ENCODE measurements at places on chromosomes 7 and 10.

GRCh38 chr7:86454753-86455152, 189.0 kb upstream of the GRM3 start:
- no peak for DNase-seq

DNA sequence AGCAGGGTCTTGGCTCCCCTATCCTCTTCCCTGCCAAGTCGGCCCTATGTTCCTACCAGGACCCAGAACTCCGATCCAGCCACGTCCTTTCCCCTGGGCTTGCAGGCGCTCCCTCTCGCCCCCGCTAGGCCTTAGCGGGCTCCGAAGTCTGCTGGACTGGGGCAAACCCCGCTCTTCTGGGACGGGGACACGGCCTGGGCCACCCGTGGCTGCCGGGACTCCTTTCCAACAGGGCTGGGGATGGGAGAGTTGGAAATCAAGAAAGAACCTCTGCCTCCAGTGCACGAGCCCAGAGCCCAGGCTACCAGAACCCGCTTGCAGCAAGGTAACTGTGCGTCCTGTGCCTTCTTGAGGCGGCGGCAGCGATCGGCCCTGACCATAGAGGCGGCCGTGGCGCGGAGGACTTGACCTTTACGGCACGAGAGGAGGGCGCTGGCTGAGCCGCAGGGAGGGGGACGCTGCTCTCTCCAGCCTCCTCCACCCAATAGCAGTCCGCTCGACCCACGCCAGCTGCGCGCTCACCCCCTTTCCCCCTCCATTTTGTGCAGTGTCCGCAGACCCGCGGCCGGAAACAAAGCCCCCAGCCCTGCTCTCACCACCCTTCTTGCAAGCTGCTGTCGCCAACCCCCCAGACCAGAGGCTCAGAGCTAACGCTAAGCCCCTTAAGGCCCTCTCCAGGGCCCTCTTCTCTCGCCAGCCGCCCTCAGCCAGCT, 7.0 kb upstream of the HOXA11 start:
- DNase-seq, result no peak

- DNase-seq, result no peak
Measured at GRCh38 chr10:121437596-121437995, 160.6 kb downstream of the FGFR2 start.

GRCh38 chr7:26507108-26507987, 215.7 kb downstream of the SNX10 start:
- no peak for DNase-seq

DNA sequence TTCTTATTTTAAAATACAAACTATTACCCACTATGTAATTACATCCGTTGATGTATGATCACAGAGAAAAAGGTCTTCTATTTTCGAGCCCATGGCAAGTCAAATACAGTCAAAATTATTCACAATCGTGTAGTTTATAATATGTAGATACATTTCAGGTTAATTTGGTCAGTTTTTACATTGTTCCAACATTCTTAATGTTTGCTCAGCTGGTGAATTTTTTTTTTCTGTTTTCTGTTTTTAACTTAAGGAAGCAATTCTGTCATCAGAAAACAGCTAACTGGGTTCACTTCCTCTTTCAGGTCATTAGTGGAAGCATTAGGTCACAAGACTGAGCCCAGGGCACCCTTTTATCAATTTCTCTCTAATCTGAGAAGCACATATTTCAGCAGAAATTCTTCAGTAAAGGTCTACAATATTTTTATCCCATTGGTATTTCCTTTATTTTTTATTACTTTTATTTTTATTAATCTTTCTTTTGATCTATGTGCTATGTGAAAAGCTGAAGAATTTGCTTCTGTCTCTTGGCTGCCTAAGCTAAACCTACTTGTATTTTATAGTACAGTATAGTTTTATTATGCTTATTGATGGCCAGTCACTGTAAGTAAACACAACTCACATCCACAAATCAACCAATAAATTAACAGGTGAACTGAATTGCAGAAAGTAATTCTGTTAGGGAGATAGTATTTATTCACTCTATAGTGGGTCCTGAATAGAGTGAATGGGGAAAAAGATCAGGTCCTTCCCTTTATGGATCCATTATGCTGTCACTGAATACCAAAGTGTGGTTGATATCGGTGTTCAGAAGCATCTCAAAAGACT, 84.6 kb downstream of the ICA1 start:
- no peak for DNase-seq

GRCh38 chr10:15113766-15114165, 16.6 kb downstream of the RPP38 start:
- DNase-seq, result no peak

- no peak for DNase-seq
Measured at GRCh38 chr7:137343281-137343841, at the start of gene PTN. Gene PTN (minus strand): TSS chr7:137343733. CDS start chr7:137254973, 88,760 bp downstream.

- DNase-seq, result no peak
Measured at GRCh38 chr10:58672845-58673244, 160.2 kb downstream of the BICC1 start.

- no peak for DNase-seq
Measured at GRCh38 chr10:119100434-119101238, 3.3 kb upstream of the DENND10 start.

DNA sequence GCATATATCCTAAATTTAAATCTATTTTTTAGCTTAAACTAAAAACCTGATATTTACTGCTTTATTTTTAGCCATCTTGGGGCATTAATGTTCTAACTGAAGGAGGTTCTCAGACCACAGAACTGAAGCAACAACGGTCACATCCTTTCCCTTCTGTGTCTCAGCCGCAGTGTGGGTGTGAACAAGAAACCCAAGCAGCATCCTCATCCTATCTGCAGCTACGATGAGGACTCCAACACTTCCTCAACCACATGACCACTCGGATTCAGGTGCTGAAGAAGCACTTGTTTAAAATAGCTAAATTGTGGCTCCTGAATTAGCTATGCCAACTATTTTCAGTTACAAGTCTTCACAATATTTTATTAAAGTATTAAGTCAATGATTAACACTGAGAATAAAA, 5.3 kb downstream of the ESYT2 start:
- no peak for DNase-seq

DNA sequence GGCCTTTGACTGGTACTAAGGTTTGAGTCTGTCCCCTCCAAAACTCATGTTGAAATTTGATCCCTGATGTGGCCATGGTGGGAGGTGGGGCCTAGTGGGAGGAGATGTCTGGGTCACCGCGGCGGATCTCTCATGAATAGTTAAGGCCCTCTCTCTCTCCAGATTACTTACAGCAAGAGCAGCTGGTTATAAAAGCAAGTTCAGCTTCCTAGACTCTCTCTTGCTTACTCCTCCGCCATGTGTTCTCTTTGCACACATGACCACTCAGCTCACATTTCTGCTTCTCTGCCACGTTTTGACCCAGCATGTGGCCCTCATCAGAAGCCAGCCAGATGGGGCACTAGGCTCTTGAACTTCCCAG, 29.9 kb upstream of the ZMIZ1 start:
- DNase-seq, result no peak

- DNase-seq, result no peak
Measured at GRCh38 chr7:2299131-2299829, 15.0 kb downstream of the SNX8 start.

Measured in retinal pigment epithelial cell (primary cell).